NCI-H526 (cell line): ENCODE measurements at places on chromosomes 13 and 19.

- DNase-seq, result no peak
Measured at GRCh38 chr19:39200803-39201115, 3.3 kb downstream of the SYCN start.

GRCh38 chr13:26325876-26326275, 71.9 kb downstream of the CDK8 start:
- no peak for DNase-seq

DNA sequence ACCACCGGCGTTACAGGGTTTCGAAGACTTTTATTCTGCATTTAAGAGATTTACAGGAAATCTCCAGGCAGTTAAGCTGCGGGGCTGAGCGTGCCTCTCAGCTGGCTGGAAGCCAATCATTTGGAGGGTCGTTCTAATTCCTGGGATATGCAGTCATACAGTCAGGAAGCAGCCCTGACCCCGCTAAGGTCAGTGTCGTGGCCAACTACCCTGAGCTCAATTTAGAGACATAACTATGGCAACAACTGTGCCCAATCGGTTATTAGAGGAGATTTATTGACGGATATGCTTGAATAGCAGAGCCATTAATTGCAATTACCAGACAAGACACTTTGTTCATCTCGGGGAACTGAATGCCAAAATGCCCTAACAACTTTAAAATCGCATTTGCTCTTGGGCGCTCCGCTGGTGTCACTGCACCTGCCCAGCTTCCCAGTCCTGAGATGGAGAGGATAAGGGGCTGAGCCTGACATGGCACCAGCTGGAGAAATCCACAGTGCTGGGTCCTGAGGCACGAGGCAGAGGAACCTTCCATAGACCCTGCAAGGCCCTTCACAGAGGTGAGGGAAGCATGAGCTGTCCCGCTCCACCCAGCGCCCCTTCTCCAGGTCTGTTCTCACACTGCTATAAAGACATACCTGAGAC, 15.1 kb upstream of the ZNF507 start:
- no peak for DNase-seq

DNA sequence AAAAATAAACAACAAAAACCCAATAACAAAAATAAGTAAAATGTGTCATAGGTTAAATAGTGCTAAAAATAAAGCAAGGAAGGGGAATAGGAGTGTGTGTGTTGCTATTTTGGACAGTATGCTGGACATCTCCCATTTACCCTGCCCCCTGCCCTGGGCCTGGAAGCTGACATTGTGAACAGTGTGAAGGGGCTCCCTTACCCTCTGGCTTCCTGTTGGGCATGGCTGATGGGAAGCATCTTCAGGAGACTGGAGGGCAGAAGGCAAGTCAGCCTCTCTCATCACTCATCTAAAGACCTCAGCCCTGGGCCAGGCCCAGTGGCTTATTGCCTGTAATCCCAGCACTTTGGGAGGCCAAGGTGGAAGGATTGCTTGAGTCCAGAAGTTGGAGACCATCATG, 26.7 kb downstream of the KCTD15 start:
- DNase-seq, result no peak

DNA sequence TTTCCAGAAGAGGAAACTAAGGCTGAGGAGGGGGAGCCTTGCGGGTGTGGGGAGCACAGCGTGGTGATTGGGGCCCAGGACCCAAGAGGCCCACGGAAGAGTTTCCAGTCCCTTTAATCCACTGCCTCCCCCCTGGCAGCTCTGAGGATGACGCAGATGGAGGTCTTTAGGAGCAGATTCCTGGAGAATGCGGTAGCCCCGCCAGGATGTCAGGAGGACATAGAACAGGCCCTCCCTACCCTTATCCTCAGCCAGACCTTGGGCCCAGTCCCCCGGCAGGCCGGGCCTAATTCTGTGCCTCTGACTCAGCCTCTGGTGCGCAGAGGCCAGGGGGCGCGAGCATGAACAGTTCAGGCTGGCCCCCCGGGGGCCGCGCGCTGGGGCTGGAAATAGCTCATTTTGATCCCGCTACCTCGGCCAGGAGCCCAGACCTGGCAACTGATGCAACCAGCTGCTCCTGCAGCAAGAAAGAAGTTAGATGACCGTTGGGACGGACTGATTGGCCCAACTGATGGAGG, 461 bp upstream of the HSPB6 start:
- DNase-seq, result peak; percentile 78

DNA sequence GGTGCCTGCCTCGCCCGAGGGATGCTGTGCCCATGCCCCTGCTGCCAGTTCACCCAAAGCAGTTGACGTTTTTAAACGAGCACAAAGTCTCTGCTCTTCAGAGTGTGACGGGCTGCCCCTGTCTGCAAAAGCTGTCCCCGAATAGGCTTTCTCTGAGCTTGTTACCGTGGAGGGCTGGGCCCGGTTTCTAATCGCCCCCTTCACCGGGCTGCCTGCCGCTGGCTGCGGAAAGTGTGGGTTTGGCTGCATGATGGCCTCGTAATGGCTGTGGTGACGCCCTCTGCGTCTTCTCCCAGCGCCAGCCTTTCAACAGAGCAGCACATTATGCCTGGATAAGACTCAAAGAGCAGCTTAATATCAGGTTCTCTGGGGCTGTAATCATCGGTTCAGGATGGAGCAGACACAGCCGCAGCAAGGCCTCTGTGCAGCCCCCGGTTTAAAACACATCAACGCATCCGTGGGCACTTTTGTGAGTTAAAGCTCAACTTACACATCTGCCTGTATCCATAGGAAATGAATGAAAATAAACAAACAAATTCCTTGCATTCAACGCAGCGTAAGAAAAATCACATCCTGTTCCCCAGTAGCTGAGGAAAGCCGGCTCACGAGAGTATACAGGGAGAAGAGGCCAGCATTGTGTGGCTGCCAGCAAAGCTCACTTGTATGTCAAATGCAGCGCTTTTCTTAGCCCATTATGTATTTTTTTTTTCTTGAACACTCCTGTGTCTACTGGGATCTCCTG, 166.4 kb upstream of the SOX1 start:
- no peak for DNase-seq

DNA sequence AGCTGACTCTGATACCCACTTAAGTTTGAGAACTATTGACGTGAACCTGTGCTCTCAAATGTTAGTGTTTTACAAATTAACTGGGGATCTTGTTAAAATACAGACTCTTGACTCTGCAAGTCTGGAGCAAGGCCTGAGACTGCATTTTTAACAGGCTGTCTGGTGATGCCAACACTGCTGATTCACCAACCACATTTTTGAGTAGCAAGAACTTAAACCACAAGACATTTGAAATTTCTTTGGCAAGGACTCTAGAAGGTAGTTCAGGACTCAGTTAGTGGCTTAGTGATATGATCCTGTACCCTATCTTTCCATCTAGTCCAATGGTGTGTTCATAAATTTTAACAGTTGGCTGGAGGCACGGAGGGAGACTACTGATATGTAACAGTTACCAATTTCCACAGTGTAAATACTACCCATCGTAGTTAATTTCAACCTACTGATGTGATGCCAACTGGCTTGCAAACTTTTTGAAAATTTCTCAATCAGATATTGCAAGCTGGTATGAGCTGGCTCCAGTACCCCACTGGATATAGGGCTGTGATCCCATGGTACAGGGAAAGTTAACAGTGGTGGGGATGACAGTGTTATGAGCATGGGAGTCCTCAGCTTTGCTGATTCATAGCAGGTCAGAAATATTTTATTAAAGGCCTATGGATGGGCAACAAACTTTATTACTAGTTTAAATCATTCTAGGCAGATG, 255.1 kb downstream of the TBC1D4 start:
- DNase-seq, result no peak

DNA sequence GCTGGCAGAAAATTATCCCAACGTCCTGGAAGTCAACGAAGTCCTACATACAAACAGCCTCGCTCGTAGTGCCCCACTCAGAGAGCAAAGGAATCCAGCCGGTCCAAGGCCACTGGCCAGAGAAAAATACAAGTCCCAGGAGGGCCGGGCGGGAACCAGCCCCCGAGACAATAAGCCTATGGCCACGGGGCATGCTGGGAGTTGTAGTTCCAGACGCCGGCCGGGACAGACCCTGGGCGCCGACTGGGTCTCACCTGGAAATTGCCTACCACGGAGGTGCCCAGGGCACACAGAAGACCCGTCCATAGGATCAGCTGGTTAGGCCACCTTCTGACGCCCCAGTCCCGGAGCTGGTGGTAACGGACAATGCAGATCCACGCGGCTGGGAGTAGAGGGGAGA, 5.4 kb downstream of the TMEM150B start:
- DNase-seq, result peak; percentile 37

DNA sequence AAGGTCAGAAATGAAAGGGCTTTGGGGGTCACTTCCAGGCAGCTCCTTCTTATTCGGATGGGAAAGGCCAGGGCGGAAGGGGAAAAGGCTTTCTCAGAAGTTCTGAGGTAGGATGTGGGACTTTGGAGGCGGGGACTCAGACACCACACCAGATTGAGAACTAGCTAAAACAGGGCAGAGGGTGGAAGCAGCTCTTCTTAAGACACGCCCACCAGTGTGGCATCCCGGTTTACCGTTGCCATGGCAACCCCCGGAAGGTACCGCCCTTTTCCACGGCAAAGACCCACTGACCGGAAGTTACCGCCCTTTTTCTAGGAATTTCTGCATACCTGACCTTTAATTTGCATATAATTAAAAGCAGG, 3.8 kb upstream of the LILRA5 start:
- peak; percentile 73 for DNase-seq

DNA sequence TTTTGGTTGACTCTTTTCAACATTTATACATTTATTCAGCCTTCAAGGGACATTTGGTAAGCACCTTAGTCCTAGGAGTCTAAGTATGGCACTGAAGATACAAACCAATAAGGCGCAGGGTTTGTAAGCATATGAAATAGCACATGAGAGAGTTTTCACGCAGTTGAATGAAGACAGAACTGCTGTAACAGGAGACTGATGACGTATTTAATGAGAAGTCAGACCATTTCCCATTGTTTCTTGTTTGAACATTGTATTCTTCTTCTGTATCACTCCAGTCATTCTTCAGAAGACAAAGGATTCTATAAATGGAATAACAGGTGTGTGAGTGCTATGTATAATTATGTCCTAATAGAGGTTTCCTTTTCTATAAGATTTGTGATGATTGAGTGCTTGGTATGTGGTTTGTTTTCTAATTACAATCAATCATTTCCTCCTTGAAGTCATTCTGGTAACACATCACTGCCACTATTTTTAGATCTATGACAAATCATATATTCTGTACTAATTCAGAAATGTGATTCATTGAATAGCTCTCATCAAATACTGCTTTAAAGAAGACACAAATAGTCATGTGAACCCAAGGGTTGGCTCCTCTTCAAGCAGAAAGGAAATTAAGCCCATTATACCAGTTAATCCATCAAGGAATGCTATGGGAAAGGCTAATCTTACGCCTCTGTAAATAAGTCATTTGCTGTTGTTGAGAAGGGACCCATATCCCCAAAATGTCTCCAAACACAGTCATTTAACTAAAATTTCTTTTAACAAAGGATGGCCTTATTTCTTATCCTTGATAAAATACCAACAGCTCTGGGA, 222.8 kb upstream of the NBEA start:
- no peak for DNase-seq

- no peak for DNase-seq
Measured at GRCh38 chr19:29293736-29294342, 80.9 kb upstream of the UQCRFS1 start.

- no peak for DNase-seq
Measured at GRCh38 chr13:113361406-113361805, 2.5 kb downstream of the GRTP1 start.

DNA sequence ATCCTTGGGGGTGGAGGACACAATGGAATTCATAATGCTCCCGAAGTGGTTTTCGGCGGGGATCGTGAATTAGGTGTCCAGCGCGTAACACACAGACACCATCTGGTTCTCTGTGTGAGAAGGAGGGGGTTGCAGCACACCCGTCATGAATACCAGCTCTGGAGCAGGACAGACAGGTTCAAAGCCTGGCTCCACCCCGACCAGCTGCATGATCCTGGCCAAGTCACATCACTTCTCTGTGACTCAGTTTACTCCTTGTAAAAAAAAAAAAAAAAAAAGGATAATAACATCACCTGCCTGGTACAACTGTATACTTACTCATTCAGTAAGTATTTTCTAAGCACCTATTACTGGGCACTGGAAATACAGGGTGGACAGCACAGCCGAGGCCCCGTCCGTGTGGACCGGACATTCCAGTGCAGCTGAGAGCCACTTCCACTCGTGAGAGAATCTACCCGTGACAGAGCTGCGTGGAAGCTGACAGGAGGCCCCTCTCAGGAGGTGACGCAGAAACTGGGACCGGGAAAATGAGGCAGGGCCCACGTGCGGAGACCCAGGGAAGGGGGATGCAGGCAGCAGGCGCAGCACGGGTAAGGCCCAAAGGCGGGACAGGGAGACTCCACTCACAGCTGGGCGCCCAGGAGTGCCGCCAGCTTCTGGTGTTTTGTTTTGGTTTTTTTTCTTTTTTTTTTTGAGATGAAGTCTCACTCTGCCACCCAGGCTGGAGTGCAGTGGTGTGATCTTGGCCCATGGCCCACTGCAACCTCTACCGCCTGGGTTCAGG, 12.0 kb downstream of the RDH13 start:
- DNase-seq, result no peak

DNA sequence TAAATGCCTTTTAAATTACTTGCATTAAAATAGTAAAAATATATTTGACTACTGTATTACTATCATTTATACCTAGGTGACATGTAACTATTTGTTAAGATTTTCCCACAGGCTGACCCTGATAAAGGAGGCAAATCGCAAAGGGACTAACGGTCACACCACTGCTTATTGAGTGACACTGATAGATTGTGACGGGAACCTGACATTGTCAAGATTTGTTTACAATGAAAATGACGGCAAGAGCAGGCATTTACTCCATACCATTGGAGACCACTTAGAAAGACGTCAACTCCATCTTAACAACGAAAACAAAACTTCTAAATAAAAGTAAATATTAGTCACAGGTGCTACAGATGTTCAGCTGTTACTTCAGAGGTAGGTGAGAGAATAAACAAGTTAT, 289.0 kb downstream of the DACH1 start:
- DNase-seq, result no peak

DNA sequence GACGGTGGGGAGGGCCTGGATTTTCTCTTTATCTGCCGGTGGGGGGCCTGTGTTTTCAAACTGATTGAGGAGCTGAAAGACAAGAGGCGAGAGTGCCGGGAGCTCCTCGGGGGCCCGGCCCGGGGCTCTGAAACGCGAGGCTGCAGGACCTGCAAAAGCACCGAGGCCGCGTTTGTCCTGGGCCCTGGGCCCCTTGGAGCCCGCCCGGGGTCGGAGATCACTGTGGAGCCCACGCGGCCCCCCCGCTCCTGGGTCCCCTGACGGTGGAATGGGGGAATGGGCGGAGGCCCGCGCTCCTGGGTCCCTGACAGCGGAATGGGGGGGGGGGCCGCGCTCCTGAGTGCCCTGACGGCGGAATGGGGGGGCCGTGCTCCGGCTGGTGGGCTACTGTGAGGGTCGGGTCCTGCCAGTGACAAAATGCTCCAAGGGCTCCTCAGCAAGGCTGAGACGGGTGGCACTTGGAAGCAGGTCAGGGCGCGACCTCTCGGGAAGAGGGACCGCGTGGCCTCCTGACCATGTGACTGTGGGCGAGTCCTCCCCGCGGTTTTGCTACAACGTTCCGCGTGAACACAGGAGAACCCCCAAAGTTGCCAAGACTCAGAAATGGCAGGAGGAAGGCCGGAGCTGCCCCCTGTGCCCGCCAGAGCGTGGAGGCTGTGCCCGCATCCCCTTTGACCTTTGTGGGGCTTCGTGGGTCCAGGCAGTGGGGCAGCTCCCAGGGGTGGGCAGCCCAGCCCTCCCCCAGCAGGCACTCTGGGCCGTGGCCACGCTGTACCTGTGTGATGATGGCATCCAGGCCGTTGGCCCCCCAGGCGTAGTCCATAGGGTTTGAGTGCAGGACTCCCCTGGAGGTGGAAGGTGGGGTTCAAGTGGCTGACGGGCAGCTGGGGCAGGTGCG, 9.5 kb downstream of the FGF22 start:
- no peak for DNase-seq
